A172 (cell line): ENCODE measurements at places on chromosomes 2 and 18.

DNA sequence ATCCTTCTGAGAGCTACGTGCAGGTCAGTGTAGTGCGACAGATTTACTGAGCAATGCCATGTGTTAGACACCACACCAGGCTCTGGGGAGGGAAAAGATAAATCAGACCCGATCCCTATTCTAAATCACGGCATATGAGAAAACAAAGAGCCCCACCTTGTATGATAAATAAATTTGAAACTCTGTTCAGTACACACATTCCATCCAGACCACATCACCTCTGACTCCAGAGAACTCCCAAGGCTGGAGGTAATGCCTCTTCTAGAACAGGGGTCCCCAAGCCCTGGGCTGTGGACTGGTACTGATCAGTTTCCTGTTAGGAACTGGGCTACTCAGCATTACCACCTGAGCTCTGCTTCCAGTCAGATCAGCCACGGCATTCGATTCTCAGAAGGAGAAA, 77.3 kb downstream of the QPCT start:
- DNase-seq, result no peak

- DNase-seq, result no peak
Observed at GRCh38 chr18:3279201-3280185, 17.6 kb downstream of the MYL12B start.

GRCh38 chr2:181357979-181358378, 99.2 kb upstream of the ITGA4 start:
- no peak for DNase-seq

DNA sequence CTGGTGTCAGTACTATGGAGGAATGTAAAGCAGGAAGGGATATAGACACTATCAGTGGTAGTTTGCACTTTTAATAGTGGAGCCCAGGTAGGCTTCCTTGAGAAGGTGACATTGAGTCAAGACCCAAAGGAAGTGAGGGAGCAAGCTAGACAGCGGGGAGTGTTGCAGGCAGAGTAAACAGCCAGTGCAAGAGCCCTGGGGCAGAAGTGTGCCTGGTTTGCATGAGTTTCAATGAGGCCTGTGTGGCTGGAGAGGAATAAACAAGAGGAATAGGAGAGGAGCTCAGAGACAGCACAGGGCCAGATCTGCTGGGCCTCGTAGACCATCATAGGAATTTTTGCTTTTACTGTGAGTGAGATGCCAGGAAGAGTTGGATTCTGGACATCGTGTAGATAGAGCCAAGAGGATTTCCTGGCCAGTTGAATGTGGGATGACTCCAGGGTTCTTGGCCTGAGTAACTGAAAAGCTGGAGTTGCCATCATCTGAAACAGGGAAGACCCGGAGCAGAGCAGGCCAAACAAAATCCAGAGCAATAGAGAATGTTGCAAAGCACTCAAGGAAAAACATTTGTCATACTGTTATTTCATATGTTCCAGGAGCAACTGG, 102.5 kb downstream of the SP3 start:
- no peak for DNase-seq

DNA sequence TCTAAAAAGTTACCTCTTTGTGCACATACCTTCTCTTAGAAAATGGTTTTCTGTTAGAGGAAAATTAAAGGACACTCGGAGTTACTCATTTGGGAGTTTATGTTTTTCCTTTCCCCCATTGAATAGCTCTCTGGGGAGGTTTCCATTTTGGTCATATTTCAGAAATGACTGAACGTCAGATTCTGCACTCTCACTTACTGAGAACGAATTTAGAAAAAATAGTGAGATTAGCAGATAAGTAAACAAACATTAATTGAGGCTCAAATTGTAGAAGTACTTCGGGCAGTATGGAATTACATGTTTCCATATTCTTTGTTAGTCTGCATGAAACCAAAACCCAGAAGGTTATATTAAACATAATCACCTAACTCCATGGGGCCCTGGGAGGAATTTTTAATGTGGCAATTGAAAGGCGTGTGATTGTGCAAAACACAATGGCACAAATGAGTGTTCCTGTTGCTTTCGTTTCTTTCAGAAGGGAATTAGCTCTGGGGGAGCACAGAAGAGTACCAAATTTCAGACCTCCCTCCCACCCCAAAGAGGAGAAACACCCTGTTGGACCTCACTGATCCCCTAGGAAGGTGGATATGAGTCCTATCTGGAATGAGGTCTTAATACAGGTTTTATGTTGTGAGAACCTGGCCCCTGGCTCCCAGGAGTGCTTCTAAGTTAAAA, 212.3 kb downstream of the BCL2 start:
- no peak for DNase-seq

DNA sequence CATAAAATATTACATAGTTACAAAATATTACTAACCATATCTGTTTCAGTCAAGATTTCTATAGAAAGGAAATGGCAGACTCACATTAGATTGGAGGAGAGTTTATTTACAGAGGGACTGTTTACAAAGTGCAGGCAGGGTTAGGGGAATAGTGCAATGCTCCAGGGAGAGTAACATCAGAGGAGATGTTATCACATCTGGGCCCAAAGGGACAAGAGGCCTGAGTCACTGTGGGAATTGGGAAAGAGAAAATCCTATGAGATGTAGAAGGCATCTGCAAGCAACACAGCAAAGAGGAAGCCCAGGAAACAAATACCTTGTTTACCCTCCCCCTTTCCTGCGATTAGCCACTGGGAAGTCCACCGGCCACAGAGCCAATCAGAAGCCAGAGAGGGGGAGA, 227.3 kb upstream of the TANK start:
- DNase-seq, result no peak

DNA sequence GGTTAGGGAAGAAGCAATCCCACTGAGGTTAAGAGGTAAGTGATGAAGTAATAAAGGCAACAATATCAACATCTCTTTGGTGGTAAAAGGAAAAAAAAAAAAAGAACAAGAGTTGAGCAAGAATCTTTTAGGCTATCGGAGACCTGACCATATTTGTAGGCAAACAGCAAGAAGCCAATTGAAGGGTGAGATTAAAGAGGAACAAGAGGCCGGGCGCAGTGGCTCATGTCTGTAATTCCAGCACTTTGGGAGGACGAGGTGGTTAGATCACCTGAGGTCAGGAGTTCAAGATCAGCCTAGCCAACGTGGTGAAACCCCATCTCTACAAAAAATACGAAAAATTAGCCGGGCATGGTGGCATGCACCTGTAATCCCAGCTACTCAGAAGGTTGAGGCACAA, 11.3 kb downstream of the VPS54 start:
- no peak for DNase-seq

- peak; percentile 34 for DNase-seq
Observed at GRCh38 chr2:207616185-207616584, 9.0 kb downstream of the METTL21A start.

- DNase-seq, result peak; percentile 90
Observed at GRCh38 chr2:182587831-182588230, 128.2 kb upstream of the DNAJC10 start.

DNA sequence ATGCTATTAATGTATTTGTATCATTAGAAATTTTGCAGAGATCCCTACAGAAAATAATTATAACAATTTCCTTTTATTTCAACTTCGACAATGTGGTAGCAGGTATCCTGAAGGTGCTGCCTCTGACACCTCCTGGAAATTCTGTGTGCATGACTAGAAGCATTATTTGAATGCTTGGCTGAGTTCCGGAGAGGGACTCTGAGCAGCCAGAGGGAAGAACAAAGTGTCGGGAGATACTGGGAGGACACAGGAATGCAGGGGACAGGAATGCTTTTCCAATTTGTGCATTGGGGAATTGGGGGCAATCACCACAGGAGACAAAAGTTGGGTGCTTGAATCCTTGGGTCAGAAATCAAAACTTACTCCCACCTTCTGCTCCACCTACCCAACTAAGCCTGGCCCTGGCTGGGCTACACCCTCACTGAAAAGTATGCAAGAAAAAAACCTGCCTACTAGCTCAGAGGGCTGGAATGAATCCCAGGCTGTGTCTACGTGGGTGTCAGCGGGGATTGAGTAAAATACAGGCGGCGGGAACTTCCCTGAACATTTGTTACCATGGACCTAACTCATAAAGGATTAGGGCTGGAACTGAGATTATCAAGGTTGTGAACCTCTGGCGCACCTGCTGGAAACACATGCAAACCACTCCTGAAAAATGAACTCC, 299.3 kb downstream of the SOX11 start:
- no peak for DNase-seq

DNA sequence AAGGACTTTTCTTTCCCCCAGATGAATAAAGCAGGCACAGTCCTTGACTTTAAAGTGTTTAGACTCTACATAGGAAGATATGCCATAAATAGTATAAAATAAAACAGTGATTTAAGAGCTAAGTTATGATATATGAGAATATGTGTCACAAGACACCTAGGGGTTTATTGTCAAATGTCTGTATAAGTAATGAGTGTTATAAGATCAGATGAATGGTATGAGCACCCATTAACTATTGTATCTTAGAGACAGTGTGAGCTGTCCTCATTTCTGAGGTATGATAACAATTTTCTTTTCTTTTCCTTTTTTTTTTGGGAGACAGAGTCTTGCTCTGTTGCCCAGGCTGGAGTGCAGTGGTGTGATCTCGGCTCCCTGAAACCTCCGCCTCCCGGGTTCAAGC, 365.3 kb downstream of the RND3 start:
- DNase-seq, result no peak

GRCh38 chr18:28457784-28458183, 280.9 kb upstream of the CDH2 start:
- no peak for DNase-seq

- no peak for DNase-seq
Observed at GRCh38 chr2:134134313-134134706, 119.6 kb upstream of the MGAT5 start.

GRCh38 chr2:86790676-86791572, at the start of gene CD8A:
Gene CD8A (minus strand): TSS chr2:86790913. CDS start chr2:86790825, 88 bp downstream.
- DNase-seq, result no peak

- DNase-seq, result no peak
Observed at GRCh38 chr2:226399006-226399405, 400.6 kb downstream of the IRS1 start.
